ENCODE measurements at places on chromosomes 3 and 15.

- DNase-seq, result no peak
Measured at GRCh38 chr15:56428821-56429458, 36.0 kb downstream of the MNS1 start.

- DNase-seq, result no peak
Measured at GRCh38 chr3:48919215-48920138, 835 bp downstream of the ARIH2 start.

GRCh38 chr15:36777926-36778325 lies 198.5 kb downstream of the CDIN1 start:
- DNase-seq, result no peak

- DNase-seq, result no peak
Measured at GRCh38 chr15:37057256-37057655, 43.1 kb downstream of the MEIS2 start.

- no peak for DNase-seq
Measured at GRCh38 chr15:37111427-37111717, 11.0 kb upstream of the MEIS2 start.

DNA sequence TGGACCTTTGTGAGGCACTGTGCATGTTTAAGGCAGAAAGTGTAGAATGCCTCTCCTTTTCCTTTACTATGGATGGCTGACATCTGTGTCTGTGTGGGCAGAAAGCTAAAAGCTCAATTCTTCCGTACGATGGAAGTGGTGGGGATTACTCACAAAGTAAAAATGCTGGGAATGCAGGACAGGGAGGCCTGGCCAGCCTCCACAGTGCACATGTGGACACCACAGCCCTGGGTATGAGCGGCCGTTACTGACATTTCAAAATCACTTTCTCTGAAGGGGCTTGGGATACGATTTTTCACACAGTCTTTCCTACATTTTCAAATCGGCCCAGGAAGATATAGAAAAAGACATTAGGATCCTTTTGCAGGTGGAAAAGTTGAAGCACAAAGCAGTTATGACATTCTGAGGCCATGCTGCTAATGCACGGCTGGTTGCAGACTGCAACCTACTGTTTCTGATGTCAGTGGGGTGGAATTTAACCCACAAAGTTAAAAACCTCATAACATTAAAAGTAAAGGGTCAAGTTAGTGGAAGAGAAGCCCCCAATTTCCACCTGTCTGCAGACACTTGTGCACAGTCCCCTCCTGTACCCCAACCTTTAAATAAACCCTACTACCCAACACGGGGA lies 27.9 kb downstream of the EHD4 start:
- no peak for DNase-seq

DNA sequence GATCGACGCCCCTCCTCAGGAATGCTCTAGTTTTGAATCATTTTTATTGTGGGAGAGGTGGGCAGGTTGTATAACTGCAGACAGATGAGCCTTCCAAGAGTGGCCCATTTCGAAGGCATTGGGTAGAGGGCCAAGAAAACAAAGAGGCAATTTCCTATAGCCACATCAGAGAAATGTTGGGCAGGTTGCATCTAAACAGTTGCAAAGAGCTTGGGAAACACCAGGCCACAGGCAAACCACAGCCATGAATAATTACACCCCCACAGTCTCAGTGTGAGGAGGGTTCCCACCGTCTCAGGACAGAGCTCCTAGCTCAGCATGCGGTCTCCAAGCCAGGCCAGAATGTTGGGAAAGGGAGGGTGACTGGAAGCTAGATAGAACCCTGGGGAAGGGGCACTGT lies 257.3 kb downstream of the ABHD5 start:
- DNase-seq, result no peak

DNA sequence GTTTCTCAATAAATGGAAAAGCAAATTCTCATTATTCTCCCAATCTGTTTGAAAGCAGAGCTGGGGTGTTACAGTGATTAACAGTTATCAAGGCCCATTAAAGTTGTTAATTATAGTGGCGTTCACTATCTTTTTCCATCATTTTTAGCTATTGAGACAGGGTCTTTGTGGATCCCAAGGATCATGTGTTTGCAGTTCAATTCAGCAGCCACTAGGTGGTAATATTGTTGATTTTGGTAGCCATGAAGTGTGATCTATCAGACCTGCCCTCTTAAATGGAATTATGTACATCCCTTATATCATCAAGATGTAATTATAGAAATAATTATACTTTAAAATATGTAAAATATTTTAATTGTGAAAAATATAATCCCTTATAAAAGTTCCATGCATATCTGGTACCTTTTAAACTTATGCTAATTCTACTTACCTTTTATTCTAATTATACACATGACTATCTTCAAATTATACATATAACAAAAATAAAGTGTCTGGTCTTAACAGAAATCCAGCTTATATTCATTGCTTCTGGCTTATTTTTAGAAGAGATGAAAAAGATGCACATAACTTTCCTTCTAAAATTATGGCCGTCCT lies 126.4 kb downstream of the GREM1 start:
- DNase-seq, result no peak

- no peak for DNase-seq
Measured at GRCh38 chr3:33312361-33312760, 35.1 kb downstream of the FBXL2 start.

Data from D721Med (cell line).